Osteocyte (in vitro differentiated cells): ENCODE measurements at places on chromosomes 1 and 21.

GRCh38 chr1:23646091-23646490, 45.5 kb upstream of the RPL11 start:
- no peak for DNase-seq

- DNase-seq = no peak
Observed at GRCh38 chr1:178143730-178144690, 50.1 kb downstream of the RASAL2 start.

- no peak for DNase-seq
Observed at GRCh38 chr1:94532077-94532476, 9.5 kb downstream of the F3 start.

DNA sequence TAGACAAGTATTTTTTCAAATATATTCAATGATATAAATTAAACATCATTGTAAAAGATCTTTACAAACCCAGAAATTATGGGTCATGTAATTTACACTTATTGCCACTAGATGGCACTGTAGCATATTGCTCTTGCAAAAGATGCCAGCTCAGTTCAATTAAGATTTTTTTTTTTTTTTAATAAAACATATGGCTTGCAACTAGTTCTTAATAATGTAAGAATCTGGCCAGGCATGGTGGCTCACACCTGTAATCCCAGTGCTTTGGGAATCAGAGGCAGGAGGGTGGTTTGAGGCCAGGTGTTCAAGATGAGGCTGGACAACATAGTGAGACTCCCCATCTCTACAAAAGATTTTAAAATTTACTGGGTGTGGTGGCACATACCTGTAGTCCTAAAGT, 49.4 kb upstream of the DESI2 start:
- no peak for DNase-seq

DNA sequence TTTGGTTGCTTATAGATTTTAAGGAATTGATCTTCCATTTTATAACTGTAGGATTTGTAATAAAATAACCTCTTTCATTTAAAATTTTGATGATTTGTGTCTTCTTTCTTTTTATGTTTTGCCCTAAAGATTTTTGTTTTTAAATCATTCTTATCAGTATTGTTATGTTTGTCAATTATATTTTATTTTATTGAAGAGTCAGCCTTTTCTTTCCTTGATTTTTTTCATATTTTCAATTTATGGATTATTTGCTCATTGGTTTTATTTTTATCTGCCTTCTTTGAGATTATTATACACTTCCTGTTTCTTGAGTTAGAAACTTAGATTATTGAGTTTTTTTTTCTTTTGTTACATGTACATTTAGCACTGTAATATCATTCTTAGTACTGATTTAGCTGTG, 233.4 kb upstream of the BRINP3 start:
- no peak for DNase-seq

DNA sequence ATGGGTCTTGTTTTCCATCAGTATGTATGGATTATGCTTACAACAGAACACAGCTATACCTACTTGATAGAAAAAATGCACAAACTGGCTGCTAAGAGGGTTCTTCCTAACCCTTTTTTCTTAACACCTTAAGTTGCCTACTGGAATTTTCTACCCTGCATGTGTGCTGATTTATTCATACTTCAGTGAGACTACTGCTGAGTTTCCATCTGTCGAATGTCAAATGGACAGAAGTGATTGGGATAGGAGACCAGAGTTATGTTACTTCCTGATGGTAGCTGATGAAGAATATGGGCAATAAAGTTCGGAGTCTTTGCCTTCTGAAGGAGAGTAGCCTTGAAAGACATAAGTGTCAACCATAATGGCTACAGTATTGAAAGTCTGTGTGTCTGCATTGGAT, 6.5 kb upstream of the DNM3 start:
- no peak for DNase-seq

DNA sequence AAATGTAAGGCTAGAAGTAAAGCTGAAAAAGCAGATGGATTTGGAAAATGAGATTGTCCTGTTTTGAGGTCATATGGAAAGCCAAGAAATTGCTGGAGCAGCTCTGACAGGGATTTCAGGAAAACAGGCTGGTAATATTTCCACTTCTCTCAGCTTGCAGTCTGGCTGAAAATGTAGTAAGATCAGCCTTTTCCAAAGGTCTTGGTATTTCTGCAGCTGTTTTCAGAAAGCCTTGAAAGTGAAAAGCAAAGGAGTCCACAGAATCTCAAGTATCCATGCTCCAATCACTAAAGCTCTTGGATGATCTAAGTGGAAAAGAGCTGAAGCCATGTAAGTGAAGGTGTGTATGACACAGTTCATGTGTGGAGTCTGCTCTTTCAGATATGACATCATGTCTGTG, 41.6 kb upstream of the APOBEC4 start:
- no peak for DNase-seq

DNA sequence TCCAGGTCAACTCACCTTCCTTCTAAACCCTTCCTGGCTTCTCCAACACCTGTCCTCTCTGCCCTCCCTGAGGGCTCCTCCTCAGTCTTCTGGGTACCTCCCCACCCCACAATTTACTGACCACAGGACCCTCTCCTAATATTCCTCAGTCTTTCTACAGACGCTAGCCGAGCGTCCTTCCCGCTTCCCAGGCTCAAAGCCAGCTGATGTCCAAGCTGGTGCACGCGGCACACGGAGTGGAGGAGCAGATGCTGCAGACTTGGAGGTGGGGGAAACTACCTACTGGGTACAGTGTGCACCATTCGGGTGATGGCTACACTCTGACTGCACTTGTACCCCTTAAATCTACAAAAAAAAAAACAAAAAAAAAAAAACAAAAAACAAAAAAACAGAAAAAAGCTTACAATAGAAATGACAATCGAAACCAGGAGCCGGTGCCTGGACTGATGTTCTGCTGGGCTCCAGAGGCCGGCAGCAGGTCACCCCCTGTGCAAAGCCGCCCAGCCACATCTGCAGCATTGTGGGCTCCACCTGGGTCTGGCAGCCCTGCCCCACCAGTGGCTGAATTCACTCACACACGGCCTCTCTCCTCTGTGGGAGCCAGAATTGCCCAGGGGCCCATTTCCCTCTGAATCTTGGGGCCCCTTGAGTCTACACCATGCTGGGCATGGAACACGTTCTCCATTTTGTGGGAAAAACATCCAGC, 7.0 kb downstream of the TRIM11 start:
- DNase-seq = no peak

DNA sequence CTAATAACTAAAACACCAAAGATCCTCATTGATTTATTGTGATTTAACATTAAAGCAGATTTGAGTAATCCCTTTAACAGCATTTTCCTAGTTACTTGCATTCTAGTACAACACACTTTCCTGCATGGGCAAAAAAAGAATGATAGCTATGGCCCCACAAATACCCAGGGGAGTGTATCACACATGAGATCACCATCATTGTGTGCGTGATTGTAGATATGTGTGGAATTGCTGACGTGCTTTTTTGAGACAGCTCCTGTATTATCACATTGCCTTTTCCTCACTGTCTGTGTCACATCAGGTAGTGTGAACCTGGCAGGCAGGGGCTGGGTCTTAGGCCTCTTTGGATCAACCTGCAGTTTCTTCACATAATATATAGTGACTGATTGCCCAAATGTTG, 48.5 kb upstream of the SAMD13 start:
- DNase-seq = no peak

DNA sequence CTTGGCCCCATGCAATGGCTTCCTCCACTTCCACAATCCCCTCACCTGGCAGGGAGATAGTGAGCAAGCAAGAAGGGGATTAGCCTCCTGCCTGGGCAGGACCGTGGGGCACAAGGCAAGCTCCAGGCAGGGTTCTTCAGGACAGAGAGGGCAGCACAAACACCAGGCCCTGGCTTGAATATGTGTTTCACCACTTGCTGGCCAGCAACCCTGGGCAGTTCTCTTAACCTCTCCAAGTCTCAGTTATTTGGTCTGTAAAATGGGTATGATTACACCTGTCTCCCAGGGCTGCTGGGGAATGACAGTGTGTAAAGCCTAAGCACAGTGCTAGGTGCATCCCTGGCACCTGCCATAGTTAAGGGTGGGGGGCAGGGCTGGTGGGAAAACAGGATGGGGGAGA, 31.9 kb downstream of the H3-3A start:
- DNase-seq = no peak

GRCh38 chr21:34018910-34019309, 54.5 kb upstream of the MRPS6 start:
- DNase-seq = no peak

GRCh38 chr1:35379317-35380000, 111.0 kb downstream of the ZMYM4 start:
- DNase-seq = no peak

DNA sequence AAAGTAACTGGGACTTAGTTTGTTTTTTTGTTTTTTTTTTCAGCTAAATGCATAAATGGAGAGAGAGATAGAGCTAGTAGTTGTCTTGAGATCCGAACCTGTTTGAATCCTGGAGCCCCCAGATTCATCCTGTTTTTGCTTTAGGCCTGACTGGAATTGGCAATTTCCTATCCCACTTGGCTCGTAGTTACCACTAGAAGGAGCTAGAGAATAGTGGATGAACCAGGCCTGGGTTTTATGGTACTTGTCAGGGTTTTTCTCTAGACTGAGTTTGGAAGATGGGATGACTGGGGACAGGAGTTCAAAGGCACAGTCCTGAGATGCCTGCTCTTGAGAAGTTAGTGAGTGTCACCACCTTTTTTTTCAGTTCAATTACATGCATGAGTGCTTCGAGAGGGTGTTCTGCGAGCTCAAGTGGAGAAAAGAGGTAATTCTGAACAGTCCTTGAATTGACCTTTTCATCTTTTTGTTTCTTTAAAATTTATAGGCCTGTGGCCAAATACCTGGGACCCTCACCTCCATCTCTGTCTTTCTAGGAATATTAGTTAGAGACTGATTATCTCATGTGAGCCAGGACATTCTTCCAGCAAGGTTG, 23.4 kb downstream of the CELF3 start:
- no peak for DNase-seq

GRCh38 chr1:5110508-5110907, 456.1 kb downstream of the AJAP1 start:
- DNase-seq = no peak

DNA sequence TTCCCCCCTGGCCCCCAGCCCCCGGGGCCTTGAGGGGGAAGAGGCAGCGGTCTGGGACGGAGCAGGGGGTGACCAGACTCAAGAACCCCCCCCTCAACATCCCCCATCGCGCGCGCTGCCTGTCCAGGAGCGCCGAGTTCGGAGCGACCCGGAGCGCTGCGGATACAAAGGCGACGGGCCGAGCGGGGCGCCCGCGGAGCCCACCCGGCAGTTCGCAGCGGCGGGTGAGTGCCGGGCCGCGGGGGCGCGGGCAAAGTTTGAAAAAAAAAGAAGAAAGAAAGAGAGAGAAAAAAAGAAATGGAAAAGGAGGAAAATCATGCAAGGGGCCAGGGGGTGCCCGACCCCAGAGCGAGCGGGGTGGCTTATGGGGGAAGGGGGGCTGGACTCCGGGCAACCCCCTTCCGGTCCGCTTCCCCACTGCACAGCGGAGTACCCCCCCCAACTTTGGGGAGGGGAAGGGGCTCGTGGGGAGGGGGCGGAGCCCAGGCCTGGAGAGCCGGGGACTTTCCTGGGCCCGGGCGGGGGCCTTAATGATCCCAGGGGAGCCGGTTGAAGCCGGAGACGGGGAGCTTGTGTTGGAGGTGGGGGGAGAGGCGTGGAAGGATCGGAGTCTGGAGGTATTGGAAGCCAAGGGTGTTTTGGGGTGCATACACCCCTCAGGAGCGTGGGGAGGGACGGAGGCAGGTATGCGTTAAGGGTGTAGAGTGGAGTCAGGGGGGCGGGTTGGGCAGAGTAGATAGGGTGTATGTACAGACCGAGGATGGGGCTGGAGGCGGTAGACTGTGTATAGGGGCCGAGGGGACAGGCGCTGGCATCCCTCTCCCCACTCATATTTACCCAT, 502 bp downstream of the VANGL2 start:
- DNase-seq = peak; percentile 84

GRCh38 chr1:82195245-82195644, 394.5 kb downstream of the ADGRL2 start:
- DNase-seq = no peak

GRCh38 chr21:38997051-38997842, 186.0 kb downstream of the PSMG1 start:
- no peak for DNase-seq

GRCh38 chr1:3403388-3404231, 50.9 kb upstream of the ARHGEF16 start:
- DNase-seq = no peak

- DNase-seq = no peak
Observed at GRCh38 chr1:84691122-84691783, 992 bp upstream of the SSX2IP start.

- DNase-seq = no peak
Observed at GRCh38 chr1:185159966-185160365, 3.0 kb downstream of the SWT1 start.

DNA sequence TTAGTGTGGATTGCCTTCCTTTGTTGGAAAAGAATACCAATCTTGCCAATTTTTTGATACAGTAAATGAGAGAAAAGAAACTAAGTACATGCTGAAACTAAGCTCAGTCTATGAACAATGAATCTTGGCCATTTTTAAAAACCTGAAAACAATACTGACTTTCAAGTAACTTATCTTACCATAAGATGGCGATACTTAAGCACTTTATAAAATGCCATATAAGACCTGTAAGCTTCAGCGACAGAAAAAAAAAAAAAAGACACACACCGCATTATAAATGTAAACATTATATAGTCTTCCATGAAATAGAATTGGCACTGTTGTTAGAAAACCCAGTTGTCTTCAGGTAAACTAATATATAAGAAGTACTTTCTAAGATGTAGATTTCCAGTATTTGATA, 3.0 kb downstream of the OLFM3 start:
- DNase-seq = no peak

GRCh38 chr1:150534002-150534401, 15.2 kb upstream of the ADAMTSL4 start:
- no peak for DNase-seq

DNA sequence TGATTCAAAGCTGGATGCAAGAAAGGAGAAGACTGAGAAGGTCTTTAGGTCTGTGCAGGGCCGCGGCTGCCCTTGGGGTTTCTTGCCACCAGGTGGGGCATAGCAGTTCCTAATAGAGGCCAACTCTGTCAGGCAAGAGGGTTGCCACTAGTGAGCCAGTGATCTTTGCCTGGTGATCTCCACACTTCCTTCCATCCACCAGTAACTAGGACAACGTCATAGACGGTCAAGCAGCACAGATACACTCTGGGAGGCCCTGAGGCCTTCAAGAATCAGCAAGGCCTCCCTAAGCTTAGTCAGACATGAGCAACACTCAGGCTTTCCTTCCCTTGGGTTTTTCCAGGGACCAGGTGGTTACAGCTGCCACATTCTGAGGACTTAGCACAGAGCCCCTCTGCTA, 32.9 kb upstream of the ATP2B4 start:
- DNase-seq = no peak

DNA sequence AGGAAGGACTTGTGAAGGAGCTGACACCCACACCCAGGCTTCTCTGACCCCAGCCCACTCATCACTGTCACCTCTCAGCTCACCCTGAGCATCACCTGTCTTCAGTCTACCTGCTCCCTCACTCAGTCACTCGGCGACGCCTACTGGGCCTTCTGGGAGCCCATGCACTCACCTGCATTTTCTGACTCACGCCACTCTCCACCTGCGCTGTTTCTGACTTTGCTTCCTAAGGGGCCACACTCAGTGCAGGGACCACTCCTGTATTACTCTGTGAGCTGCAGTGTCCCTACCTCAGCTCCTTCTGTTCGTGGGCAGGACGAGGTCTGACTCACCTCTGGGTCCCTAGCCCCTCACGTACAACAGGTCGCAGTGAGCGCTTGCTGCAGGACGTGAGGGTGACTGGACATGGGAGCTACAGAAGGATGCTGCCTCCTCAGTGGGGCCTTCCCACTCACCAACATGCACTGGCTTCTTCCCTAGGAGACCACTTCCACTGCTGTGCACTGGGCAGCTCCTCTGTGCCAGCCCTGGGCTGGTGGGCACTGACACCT, 102.3 kb downstream of the GLIS1 start:
- DNase-seq = peak; percentile 74

- no peak for DNase-seq
Observed at GRCh38 chr1:45998020-45998617, 134.3 kb downstream of the PIK3R3 start.
